ENCODE measurements at places on chromosomes 12 and 14.

DNA sequence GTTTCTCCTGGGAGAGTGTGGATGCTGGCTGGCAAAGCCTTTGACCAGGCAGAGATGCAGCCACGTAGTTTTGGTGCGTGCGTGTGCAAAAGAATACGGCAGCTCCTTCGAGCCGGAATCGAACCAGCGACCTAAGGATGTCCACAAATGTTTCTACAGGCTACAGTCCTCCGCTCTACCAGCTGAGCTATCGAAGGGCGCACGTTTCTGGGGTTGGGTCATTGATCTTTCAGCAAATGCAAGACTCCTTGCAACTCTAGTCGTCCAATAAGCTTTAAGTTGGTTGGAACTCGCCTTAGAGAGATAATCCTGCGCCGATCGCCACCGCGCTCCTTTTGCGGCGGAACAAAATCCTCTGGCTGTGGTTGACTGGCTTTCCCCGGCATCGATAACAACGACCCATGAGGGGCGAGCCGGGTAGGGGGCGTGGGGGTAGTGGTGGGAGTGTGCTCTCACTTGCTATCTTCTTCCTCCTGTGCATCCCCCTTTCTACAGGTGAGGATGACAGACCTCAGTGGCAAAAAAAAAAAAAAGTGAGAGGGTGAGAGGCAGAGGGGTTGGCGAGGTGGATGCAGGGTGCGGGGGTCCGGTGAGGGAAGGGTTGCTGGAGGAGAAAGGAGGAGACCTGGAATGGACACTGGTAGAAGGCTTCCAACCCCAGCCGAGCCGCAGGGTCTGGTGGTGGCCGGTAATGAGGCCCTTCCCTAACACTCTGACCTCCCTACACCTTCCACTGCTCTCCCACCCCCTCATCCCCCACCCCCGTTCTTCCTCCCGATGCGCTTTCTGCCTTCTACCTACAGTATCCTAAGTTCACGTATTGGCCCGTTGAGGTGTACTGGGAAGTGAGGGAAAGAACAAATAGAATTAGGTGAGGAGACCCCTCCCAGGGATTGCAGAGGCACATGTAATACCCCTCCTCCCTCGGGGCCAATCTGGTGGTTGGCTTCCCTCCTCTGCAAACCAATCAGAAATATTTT is 11.8 kb upstream of the OR6S1 start:
- peak; percentile 85 for DNase-seq

DNA sequence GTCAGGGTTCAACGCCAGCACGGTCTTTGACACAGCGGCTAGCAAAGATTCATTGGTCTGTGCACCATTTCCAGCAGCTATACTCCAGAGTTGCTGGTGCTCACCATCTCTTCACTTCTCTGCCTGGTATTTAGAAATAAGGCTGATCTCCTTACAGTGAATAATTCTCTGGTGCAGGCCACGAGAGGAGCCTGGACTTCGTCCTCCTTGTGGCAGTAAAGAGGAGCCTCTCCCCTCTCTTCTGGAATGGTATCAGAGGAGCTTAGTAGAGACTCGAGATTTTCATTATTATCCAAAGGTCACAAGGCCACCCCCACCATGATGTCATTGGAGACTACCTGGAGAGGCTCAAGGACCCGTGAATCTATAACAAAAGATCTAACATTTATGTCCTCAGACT is 30.8 kb upstream of the BCL2L14 start:
- no peak for DNase-seq

DNA sequence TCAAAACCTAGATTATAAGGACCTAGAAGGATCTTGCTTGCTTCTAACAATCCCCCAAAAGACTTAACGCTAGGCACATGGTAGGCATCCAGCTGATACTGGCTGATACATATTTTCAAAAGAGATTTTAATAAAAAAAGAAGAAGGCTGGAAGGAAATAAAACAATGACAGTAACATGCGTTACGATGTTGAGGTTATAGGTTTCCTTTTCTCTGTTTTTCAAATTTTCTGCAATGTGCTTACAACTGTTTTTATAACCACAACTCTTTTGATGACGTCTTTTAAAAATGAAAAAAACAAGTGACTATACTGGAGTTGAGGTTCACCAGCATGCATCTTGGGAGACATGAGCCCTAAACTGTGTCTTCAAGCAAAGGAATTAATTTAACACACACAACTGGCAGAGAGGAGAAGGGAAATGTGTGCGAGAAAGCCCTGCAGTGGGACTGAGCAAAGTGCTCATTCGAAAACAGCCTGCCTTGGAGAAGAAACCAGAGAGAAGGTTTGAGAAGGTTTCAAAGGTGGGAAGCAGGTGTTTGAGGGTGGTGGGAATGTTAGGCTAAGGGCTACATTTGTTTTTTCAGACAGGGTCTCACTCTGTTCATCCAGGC is 80.4 kb downstream of the DUSP16 start:
- DNase-seq = no peak

- DNase-seq = peak; percentile 7
These were observed 10.3 kb upstream of the MYL2 start for GRCh38 chr12:110930348-110931314.

- DNase-seq = no peak
These were observed 206.0 kb upstream of the DIO3 start for GRCh38 chr14:101355284-101355683.

DNA sequence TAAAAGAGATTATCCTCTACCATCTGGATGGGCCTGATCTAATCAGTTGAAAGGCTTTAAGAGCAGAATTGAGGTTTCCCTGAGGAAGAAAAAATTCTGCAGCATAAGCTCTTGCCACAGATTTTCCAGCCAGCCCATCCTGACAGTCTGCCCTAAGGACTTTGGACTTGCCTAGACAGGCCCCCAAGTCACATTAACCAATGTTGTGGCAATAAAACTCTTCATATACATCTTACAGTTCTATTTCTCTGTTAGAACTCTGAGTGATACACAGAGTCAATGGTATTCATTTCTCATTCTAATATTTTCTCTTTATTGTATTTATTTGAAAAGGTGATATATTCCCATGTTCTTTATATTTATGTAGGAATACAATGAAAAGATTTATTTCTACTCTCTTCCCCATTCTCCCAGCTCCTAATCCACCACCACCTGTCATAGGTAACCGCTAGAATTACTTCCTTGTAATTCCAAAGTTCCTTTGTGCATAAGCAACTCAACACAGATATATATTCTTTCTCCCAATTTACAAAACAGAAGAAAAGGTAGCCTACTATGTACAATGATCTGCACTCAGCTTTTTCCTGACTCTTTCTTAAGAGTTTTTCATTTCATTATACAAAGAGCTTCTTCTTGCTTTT is 182.1 kb downstream of the CAPZA3 start:
- no peak for DNase-seq

GRCh38 chr14:96592591-96593386 is 90.6 kb downstream of the PAPOLA start:
- DNase-seq = peak; percentile 77
